Activated effector memory CD4-positive, alpha-beta T cell treated with Interleukin-2 at 50 U/mL for 16 hours (primary cell): ENCODE measurements at places on chromosomes 1 and 21.

GRCh38 chr1:86582161-86582560, 35.3 kb downstream of the CLCA4 start:
- DNase-seq: no peak

- no peak for DNase-seq
These were observed 2.3 kb upstream of the CLEC20A start for GRCh38 chr1:178498896-178499675.

- DNase-seq: no peak
These were observed 202.5 kb upstream of the RAB4A start for GRCh38 chr1:229068270-229068987.

DNA sequence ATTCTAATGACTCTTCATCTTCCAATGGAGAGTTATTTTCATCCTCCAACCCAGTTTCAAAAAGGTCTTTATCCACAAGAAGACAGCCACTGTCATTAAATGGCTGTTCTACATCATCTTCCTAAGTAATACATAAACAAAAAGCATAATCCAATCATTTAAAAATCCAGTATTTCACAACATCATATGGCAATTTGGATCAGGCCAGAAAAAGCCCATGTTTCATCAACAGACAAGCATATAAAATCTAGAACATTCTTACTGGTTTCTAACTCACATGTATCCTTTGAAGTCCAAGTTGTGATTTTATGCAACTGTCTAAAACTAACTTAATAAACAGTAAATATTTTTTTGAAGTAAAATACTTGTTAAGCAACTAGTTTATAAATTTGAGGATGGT, 6.6 kb downstream of the CLSPN start:
- no peak for DNase-seq

DNA sequence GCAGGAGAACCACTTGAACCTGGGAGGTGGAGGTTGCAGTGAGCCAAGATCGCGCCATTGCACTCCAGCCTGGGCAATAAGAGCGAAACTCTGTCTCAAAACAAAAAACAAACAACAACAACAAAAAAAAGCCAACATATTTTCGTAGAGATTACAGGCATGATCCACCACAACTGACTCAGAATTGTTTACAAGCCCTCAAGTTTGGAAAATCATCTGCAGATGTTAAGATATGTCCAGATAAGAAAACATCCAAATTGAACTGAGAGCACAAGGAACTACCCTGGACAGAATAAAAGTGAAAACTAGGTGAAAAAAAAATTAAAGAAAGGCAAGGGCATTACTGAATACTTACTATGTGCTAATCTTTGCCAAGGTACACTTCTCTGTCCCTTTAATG, 89.8 kb upstream of the WLS start:
- no peak for DNase-seq

- no peak for DNase-seq
These were observed 73.6 kb downstream of the SLC27A3 start for GRCh38 chr1:153848805-153849204.

DNA sequence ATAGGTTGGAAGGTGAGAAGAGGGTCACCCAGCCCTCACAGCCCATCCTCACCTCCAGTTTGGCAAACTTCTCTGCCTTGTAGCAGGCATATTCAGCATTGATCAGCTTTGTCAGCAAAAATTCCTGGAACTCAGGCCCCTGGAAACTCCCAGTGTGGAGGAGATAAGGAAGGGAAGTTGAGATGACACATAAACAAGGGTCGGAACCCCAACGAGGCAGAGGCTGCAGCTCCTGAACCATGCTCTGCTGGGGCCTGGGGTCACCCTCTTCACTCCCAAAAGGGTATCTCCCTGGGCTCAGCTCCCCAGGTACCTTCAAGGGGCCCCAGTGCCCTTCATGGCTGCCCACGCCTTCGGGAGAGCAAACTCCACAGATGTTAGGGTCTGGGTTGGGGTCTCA, 60.4 kb downstream of the RAP1GAP start:
- no peak for DNase-seq

DNA sequence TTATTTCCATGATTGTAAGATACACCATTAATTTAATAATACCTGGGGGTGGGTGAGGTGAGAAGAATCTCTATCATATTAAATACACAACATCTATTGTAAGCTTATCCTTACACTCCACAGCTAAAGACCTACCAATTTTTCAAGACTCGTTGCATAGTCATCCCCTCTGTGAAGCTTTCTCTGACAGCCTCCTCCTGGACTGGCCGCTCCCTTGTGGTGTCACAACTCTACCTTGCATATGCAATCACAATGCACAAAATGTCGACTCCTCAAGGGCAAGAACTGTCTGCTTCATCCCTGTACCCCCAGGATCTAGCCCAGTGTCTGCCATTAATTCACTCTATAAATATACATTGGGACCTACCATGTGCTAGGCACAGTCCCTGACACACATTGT, 2.4 kb upstream of the PTGFRN start:
- DNase-seq: no peak
